ENCODE measurements at places on chromosomes 5 and 9.

DNA sequence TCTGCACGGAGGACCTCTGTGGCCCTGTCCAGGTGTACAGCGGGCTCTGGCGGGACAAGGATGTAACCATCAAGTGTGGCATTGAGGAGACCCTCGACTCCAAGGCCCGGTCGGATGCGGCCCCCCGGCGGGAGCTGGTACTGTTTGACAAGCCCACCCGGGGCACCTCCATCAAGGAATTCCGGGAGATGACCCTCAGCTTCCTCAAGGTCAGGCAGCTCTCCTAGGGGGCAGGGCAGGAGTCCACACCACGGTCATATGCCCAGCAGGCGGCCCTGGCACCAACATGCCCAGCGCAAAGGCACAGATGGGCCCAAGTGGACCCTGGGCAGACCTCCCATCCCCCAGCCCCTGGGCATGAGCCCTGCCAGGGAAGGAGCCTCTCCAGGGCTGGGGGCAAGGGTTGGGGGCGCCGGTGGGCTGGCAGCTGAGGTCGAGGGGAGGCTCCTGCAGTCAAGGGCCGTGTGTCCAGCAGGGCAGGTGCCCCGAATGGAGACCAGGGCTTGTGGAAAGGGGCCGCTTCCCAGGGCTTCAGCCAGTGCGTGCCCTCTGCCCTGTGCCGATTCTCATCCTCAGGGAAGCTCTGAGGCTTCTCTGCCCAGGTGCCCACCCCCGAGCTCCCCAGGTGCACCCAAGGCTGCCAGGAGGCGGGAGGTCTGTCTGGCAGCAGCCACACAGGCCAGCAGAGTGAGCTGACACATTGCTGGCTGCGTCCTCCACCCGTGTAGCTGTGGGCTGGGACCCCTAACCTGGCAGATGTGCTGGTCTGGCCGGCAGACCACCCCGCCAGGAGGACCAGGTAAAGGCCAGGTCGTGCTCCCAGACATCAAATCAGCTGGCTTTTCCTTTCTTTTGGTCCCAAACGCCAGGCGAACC is 10.0 kb downstream of the DIPK1B start:
- no peak for DNase-seq

- DNase-seq = no peak
These were observed 5.5 kb upstream of the DPM2 start for GRCh38 chr9:127943011-127943662.

DNA sequence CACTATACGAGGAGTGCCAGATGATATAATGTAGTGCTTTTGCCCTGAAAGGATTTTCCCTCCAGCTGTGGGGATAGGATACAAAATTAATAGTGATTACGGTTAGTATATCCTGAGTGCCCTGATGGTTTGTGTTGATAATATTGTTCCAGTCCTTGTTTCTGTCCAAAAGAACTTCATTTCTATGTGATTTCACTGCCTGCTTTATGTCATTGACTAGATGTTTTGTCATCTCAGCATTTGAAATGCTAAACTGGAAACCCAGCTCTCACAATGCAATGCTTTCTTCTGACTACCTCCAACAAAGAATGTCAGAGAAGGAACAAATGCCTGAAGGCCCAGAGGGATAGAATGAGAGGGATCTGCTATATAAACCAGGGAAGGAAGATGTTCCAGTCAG is 177.8 kb downstream of the NIPBL start:
- no peak for DNase-seq

DNA sequence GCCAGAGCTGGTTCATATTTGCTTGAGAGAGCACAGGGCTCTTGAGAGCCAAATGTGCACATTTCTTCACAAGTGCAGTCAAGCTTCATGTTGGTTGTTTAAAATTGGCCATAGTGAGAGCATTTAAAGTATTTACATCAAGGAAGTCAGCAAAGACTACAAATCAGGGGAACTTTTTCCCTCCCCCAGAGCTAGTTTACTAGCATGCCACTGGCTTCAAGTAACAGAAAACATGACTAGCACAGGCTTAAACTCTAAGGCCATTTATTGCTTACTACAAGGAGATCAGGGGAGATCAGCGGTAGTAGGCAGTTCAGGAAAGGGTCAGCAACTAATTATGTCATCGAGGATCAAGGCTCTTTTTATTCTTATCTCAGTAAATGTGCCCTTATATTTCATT is 11.0 kb upstream of the CCDC171 start:
- no peak for DNase-seq

DNA sequence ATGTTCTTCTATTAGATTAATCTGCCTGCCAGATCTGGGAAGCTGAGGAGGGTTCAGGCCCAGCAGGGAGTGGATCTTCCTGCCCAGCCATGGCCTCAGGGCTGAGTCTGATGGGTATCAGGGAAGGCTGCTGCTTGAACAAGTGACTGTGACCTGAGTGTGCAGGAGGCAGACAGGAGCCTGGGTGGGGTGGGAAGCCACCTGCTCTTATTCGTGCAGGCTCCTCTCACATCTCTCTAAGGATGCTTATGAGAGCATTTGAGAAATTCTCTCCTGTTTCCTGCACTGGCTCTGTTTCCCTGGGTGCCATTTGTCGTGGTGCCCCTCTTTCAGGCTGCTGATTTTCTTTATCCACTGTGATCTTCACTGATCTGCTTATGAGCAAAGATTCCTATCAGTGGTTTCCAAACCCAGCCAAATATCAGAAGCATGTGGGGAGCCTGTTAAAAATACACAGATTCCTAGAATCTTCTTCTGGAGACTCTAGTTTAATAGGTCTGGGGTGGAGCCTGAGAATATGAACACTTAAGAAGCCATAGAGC is 2.1 kb downstream of the RGS3 start:
- no peak for DNase-seq

- no peak for DNase-seq
These were observed 3.1 kb downstream of the OLFM1 start for GRCh38 chr9:135090547-135090946.

DNA sequence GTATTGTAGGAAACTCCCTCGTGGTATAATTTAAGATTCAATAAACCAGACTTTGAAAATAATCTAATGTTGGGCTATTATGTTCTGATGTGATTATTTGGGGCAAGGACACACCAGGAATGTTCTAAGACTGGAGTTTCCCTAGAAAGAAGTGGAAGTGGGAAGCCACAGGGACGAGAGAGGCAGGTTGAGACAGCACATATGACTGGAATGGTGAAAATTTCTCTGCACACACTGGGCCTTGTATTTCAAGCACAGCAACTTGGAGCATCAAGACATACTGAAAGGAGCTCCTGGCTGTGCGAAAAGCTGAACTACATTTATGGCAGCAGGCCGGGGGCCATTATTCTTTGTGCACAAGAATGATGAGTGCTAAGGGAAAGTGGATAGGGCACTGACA is 98.2 kb downstream of the CETN3 start:
- no peak for DNase-seq

- peak; percentile 51 for DNase-seq
These were observed 130.3 kb downstream of the CDC42SE2 start for GRCh38 chr5:131394128-131394527.

GRCh38 chr9:9612755-9613154 is 1000.0 kb downstream of the PTPRD start:
- DNase-seq = no peak

DNA sequence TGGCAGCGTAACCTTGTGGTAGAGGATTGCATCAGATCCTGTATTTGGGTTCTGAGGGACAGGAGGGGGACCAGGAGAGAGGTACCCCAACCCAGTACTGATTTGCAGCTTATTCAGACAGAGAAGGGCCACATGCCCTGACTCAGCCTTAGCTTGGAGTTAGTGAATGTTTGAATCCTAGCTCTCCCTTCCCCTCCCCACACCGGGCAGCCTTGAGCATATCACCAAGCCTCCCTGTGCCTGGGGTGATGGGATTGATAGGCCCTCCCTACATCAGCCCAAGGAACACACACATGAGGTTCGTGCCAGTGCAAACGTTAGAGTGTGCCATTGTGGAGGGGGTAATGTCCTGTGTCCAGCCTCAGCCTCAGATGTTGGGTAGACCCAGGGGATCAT is 71.9 kb downstream of the AMBP start:
- no peak for DNase-seq

DNA sequence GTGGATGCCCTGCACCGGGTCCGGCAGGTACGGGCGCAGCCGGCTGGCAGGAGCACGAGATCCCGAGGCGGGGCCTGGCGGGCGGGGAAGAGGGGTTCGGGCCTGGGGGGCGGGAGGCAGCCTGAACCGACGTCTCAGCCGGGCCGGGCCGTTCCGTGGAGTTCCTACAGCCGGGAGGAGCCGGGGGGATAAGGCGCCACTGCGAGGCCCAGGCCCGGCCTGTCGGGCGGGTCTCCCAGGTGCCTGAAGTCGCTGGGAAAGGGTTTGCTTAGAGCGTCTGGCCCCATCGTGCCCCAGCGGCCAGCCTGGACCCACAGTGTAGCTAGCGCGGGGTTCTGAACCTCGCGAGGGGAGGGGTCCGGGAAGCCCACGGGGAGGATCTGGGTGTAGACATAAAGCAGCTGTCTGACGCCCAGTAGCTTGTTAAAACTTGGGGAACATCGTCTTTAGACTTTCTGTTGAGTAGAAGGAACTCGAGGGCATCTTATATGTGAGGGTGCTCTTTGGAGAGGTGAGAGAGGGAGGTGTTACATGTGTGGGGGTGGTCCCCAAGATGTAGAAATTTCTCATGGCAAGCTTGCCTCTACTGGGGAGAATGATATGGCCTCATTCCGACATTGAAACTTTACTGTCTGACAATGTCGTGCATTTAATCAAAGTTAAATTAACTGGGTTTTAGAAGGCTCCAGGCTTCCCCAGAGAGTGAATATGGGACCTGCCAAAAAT is 524 bp downstream of the FUBP3 start:
- no peak for DNase-seq

DNA sequence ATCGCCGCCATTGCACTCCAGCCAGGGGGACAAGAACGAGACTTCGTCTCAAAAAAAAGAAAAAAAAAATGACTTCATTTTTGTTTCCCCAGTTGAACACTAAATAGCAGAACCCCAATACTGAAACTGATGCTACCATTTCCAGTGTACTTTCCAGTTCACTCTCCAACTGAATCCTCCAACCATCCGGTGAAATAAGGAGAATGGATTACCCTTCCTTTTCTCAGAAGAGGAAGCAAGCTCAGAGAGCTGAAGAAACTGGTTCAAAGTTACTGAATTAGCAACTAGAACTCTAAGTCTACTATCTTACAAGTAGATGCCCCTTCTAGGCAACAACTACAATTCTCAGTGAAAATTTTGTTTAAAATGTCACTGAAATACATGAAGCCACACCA is 3.9 kb downstream of the FAM13B start:
- no peak for DNase-seq

GRCh38 chr9:72581694-72582093 is 60.3 kb downstream of the TMC1 start:
- DNase-seq = no peak

DNA sequence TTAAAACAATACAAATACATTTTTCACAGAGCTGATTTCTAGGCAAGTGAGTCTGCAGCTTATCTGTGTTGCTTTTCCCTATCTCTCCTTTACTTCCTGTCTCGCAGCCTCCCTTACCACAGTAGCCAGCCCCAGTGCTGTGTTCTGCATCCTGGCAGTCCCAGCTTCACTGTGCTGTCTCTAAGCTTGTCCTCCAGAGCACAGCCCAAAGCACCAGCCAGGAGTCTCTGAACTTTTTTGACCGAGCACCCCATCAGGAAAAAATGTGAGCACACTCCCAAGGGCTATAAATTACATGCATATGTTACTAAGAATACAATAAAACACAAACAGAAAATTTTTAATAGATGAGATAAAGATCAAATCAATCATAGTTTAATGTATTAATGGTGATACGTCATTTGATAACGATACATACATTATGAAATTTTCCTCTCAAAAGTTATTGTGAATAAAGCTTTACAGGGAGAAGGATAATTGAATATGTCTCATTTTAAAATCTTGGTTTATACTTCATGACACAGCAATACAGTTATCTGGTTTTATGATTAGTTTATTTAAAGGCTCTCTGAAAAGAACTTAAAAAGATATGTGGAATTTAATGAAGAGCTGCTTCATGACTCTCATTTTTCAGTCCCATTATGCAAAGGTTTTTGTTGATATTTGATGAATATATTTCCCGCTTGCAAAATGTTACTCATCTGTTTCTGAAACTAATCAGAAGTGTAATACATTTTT is 7.3 kb upstream of the RHOBTB3 start:
- no peak for DNase-seq

DNA sequence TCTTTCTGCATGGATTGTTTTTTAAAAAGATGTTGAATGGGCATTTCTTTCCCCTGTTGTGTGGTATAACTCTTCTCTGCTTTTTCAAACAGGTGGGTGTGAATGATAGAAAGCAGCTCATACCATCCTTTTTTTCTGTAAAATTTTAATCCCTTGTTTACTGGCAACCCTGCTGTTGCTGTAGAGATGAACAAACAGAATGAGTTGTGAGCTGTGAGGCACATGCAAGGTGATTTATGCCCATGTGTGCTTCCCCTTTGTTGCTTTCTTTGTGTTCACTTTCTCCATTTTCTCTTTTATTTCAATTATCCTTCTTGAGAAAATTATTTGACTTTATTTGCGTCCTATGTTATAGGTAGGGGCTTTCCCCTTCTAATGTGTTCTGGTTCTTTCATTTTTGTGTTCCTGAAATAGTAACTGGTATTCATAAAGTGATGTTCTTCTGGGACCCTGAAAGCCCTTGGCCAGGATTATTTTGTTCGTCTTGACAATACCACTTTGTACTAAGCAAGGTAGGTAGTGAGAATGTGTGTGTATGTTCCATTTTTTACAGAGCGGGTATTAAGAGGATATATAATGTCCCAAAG is 79.9 kb downstream of the AOPEP start:
- DNase-seq = no peak

GRCh38 chr5:55377810-55378209 is 70.0 kb downstream of the MTREX start:
- no peak for DNase-seq

DNA sequence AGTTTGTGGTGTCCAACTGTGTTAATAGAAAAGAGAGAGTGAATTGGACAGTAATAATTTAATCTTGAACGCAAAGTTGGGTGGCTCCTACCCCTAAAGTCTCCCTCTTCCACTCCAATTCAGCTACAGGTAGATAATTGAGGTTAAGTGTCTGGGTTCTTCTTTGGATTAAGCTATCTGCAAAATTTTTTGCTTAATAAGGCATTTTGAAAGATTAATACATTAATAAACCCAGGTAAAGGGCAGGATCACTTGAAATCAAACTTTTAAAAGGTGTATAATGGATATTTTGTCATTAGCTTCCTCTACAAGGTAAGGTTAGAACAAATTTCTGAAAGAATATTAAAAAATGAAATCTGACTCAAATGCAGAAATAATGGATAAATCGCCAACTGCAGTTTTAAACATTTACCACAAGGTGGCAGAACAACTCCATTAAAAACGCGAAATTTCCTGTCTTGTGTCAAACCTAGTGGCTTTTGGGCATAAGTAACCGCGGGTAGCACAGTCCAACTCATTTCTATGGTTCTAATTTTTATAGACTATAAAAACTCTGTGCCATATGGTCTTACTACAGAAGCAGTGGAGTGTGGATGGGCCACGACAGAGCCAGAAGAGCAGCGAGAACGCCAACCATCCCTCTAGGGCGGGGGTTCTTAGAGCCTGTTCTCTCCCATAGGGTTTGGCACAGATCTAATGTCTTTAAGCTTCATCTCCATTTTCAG is 276.5 kb downstream of the ARHGEF28 start:
- DNase-seq = no peak
